ENCODE measurements at places on chromosomes 16 and 17.

- DNase-seq: no peak
These were observed 22.6 kb upstream of the CPNE2 start for GRCh38 chr16:57069635-57070370.

DNA sequence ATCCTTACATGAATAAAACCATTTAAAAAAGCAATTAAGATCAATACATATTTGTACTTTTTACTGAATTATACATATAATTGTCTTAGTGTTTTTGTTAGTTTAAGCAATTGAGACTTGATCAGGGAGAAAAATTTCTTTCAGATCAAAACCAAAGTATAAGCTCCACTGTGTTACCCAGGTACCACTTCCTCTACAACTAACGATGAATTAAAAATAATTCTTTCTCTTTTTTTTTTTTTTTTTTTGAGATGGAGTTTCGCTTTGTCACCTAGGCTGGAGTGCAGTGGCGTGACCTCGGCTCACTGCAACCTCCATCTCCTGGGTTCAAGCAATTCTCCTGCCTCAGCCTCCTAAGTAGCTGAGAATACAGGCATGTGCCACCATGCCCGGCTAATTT is 6.8 kb downstream of the FBXO47 start:
- DNase-seq: no peak

- no peak for DNase-seq
These were observed 38.9 kb upstream of the CSNK2A2 start for GRCh38 chr16:58236831-58237230.

DNA sequence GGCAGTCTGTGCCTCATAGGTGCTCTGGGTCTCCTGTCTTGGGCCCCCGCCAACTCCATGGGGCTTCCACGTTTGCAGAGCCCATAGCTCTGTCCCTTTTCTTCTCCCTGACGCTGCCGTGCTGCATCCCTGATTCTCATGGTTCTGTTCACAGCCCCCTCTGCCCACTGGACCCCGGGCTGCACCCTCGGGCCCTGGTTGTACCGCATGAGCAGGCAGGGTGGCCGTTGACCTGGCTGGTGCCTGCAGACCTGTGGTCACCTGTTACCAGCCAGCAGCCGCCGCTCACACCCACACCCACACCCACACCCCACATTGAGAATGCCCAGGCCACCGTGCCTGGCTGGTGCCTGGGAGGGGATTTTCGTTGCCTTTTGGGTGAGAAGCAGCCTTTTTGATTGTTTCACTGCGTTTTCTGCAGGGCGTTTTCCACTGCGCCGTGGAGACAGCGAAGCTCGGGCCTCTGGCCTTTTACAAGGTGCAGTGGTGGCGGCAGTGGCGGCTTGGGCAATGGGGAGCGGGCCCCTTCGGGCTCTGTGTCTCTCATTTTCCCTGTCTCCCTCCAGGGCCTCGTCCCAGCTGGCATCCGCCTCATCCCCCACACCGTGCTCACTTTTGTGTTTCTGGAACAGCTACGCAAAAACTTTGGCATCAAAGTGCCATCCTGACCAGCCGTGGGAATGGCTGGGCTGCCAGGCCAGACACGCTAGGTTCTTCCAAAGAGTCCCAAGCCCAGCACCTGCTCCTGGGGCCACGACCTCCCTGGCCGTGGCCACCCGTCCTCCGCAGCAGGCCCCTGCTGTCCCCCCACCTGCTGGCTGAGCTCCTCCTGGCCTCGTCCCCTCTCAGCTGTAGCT is 7.6 kb downstream of the SLC25A10 start:
- DNase-seq: no peak

GRCh38 chr17:80826955-80827645 is 164.5 kb upstream of the CHMP6 start:
- no peak for DNase-seq

DNA sequence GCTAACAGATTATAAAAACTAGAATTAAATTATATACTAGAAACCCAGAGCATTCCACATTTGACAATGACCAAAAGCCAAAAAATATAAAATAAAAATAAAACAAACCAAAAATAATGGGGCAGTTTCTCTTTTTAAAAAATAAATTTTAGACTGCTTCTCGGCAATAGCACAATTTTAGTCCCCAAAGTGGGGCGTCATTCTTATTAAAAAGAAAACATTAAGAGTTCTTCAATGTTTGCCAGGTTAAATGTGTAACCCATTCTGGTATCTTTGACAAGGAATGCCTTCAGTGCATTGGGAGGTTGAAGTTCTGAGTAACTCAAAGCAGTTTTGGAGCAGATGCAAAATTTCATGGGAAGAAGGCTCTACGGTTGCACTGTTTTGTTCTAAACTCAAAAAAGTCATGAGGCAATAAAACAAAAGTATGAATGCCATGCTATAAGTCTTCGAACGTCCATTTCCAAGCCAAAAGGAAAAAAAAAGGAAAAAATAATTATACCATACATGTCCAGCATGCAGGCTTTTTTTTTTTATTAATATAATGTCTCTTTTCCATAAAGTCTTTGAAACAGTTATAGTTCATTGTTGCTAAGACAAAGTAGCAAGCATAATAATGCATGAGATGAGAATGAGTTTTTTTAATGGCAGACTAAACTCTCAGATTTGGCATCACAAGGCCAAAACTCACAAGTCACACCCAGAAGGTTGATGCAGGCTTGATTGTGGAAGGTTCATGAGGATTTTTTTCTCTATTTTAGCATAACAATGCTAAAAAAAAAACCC is 3.1 kb downstream of the MAF start:
- DNase-seq: no peak

DNA sequence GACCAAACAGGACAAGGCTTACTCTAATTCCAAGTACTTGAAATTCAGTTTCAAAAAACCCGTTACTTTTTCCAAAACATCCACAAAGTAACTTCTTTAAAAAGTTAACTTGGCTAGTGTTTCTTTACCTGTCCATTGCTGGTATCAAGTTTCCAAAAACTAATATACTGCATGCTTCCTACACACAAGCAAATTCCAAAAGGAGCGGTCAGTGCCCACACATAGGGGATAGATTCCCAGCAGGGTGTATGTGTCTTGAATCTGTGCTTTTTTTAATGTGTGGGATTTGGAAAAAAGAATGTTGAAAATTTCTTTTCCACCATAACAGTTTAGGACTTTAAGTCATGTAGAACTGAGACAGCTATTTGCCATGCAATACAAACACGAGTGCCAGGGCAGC is 367.8 kb upstream of the SOX9 start:
- DNase-seq: no peak

GRCh38 chr17:80613732-80614071 is 69.1 kb downstream of the RPTOR start:
- no peak for DNase-seq

DNA sequence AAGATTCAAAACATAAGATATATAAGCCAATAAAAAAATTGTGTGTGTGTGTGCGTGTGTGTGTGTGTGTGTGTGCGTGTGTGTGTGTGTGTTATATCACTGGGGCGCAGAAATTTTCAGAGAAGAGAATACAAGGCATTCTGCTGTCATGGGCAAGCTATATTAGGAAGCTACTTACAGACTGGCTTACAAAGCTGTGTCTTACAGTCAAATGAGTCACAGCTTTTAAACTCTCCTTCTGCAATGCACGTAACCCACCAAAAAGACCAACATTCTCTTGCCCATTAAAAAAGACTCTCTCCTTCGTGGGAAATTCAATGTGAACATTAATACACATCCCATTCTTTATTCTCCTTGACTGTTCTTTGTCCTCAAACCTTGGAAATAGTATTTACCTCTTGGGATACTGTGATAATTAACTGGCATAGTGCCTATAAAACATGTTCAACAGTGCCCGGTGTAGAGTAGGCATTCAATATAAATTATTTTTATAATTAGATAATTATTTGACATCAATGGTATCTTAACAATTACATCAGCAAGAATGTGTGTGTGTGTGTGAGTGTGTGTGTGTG is 860.4 kb upstream of the SOX9 start:
- DNase-seq: no peak
